HEK293T (cell line): ENCODE measurements at places on chromosomes 13 and 19.

DNA sequence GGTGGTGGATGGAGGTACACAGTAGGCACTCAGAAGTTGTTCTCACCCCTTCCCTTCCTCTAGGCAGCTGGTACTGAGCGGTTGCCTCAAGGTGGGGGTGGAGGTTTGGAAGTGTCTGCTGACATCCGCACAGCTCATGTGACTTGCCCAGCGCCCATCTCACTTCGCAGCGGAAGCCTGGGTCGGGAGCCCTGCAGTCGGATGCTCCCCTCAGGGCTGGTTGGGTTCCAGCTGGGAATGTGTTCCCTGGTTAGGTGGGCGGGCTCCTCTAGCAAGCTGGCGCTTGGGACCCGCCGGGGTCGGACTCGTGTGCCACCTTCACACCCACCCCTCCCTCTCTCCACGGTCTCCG, 10.2 kb downstream of the PPP1R37 start:
- no peak for DNase-seq

- no peak for DNase-seq
Measured at GRCh38 chr19:28874742-28875141, 338.2 kb downstream of the UQCRFS1 start.

GRCh38 chr19:38509027-38509426, 75.5 kb downstream of the RYR1 start:
- no peak for DNase-seq

GRCh38 chr19:11256189-11256588, 6.1 kb downstream of the DOCK6 start:
- no peak for DNase-seq
